D721Med (cell line): ENCODE measurements at places on chromosomes 7 and 10.

GRCh38 chr10:72328045-72328828 is 26.5 kb downstream of the DNAJB12 start:
- no peak for DNase-seq

- no peak for DNase-seq
Measured at GRCh38 chr7:7321681-7322080, 139.3 kb downstream of the C1GALT1 start.

- DNase-seq: no peak
Measured at GRCh38 chr7:105502173-105502572, 19.9 kb downstream of the PUS7 start.

DNA sequence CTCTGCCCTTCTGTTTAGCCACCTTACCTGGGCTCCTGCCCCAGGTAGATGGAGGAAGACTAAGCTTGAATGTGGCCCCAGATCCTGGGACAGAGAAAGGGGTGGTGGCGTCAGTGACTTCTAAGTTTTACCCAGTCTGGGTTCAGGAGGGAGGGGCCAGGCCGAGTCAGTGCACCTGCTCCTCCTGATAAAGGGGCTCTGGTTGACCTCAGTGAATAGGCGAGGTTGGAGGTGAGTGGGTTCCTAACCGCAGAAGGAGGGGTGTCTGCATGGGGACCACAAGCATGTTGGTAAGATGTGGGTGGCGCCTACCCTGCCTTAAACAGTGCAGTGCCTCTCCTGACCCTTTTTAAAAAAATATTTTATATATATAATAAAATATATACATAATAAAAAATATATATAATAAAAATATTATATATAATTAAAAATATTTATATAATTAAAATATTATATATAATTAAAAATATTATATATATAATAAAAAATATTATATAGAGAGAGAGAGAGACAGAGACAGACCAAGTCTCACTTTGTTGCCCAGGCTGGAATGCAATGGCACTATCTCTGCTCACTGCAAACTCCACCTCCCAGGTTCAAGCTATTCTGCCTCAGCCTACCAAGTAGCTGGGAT is 97.3 kb upstream of the GTF2I start:
- DNase-seq: no peak

- DNase-seq: no peak
Measured at GRCh38 chr7:117424090-117424829, 3.0 kb downstream of the ASZ1 start.

DNA sequence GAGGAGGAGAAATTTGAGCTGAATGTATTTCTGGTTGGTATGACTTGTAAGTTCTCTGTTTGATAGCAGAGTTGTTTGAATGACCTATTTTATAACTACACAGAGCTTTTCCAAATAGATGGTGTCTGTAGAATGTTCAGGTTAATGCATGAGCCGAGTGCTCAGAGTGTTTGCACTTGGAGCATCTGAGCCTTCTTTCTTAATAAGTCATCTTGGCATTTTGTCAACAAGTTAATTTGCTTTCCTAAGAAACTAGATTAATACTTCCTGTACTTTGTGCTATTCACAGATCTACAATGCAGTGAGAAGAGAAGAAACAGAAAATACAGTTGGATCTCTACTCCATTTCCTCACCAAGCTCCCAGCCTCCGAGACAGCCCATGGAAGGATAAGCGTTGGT is 138.2 kb downstream of the PLCE1 start:
- no peak for DNase-seq

DNA sequence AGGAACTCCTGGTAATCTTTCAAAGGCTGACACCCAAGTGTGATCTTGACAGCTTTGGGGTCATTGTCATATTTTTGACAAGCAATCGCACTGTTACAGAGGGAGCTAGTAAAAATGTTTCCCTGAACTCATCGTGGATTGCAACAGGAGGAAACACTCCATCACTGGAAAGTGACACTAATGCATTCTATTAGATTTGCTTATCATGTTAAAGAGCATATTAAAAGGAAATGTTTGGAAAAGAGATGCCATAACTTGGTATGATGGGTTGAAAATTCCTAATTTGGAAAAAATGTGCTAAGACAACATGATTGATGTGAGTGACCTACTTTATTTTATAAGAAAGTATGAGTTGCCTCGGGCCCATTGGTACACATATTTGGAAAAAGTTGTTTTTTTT is 22.7 kb upstream of the EMX2 start:
- DNase-seq: no peak

DNA sequence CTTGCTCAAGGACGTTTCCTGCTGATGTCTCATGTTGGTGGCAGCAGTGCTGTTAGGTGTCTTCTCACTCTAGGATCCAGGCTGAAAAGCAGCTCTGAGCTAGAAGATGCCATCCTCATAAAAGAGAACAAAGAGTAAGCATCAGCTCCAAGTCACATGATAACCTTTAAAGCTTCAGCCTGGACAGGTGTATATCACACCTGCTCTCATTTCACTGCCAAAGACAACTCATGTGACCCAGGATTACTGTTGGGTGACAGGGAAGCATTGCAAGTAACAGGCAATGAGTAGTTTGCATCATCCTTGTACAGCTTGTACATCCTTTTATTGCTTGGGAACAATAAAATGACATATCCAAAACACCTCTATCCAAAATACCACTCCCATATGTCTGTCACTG is 423.4 kb upstream of the DPP6 start:
- no peak for DNase-seq
